ENCODE measurements at places on chromosomes 1 and 21.

GRCh38 chr21:37072988-37073416 lies at the start of the genes PIGP and TTC3:
TSS of gene PIGP (minus strand) at chr21:37073071. CDS start at chr21:37072515, 556 bp downstream.
TSS of gene TTC3 (plus strand) at chr21:37073254. CDS start at chr21:37087258, 14,004 bp downstream.
- DNase-seq = peak; percentile 75

DNA sequence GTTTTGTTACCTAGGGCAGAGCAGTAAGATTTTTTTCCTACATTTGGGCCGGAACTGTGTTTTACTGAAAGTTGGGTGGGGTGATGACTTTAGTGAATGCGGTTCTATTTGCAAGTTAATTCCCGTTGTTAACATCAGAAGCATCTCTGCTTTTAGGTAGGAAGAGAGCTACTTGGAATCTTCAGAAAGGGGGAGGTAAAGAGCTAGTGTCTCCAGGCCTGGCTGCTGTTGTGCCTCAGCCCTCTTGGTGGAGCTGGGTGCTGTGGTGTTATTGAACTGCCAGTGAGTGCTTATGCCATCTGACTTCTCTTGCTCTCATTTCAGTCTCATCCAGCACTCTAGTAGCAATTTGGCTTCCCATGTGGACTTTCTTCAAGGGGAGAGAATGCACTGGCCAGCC lies 3.4 kb downstream of the KDM4A start:
- DNase-seq = no peak

DNA sequence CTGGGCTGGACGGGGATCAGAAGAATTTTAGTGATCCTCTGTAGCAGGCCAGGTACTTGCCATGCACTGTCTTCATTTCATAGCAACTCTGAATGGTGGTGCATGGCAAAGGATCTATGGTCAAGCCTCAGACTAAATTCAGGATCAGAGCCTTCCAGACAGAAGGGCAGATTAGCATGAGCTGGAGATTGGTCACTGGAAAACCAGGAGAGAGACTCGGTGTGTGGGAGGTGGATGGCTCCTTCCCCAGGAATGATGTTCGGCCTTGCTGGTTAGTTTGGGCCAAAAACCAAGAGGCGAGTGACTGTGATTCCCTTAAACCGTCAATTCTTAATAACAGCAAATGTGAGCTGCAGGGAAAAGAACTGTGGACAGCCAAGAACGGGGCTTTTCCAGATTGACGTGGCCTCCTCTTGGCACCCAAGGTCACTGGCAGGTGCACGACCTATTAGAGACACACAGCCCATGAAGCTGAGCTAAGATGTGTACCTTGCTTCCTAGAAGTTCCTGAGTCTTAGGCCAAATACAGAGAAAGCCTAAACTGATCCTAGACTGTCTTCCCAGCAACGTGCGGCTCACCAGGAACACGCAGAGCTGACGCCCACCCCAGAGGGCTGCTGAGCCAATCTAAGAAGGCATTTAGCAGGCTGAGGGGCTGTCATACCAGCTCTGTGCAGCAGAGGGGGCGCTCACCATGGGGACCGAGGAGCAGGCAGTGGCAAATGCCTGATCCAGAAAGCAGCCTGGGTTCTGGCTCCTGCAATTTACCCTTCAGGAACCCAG lies 18.5 kb downstream of the ALDH4A1 start:
- no peak for DNase-seq

DNA sequence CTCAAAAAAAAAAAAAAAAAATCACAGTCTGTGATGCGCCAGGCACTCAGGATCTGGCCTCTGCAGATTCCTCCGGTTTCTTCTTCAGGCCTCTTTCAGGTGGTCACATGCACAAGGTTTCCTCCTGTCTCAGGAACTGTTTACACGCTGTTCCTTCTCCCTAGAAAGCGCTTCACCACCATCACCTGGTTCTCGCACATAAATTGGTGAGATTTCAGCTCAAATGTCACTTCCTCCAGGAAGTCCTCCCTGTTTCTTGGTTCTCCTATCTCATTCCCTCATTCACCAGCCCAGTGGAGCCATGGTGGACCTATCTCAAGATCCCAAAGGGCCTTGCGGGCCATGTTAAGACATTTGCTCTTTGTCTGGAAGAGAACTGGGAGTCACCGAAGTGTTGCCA lies 26.7 kb downstream of the HMGN2 start:
- no peak for DNase-seq

DNA sequence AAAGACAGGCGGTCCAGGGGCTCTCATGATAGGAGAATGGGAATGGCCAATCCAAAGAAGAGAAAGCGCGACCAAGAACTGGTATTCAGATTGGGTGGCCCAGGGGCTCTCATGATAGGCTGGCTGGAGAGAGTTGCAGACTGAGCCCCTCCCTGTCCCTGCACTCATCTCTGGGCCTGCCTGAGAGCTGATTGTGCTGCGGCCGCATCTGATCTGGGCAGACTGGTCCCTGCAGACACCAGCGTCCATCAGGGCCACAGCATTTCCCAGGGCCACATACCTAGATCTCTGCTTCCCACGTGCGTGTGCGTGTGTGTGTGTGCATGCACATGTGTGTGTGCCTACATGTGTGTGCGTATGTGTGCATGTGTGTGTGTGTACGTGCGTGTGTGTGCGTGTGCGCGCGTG lies 30.4 kb upstream of the MAN1C1 start:
- no peak for DNase-seq

- no peak for DNase-seq
Measured at GRCh38 chr1:107152395-107152794, 11.6 kb downstream of the NTNG1 start.

DNA sequence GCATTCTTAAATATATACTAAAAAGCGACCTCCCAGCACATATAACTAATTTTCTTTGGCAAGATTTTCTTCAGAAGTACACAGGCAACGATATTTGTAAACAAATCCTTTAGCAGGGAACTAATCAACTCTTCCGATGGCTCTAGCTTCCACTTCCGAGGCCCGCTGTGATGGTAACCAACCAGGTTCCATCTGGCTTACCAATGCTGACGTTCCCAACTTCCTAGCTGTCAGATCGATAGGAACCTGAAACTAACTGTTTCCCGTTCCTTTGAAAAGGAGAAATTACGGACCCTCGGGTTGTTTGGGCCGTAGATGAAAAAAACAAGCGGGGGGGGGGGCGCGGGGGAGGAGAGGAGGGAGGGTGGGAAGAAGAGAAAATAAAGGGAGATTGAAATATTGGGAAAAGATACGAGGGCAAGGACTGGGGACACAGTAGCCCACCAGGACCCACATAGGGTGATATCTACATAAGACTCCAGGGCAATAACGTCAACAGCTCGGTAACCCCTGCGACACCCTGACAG lies 513 bp downstream of the GTF2B start:
- no peak for DNase-seq

GRCh38 chr1:156368157-156368658 lies 803 bp upstream of the RHBG start:
- no peak for DNase-seq

- DNase-seq = no peak
Measured at GRCh38 chr1:230086151-230086550, 19.1 kb downstream of the GALNT2 start.

- no peak for DNase-seq
Measured at GRCh38 chr1:100051893-100052292, 80.8 kb downstream of the SASS6 start.

- no peak for DNase-seq
Measured at GRCh38 chr1:59485949-59486348, 189.1 kb downstream of the FGGY start.

DNA sequence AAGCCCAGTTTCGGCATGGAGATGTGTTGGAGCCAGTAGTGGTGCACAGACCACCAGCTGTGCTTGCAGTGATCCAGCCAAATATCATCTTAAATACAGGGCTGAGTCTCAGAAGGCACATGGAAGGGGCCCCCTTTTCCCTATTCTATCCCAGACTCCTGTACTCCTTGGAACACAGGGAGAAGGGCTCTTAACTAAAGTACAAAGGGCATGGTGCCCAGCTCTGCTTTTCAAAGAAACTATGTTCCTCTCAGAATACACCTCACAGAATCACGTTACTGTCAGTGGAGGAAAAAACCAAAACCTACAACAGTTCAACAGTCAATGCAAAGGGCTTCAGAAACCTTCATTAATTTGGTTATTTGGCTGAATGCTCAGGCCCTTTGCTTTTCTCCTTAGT lies 180.6 kb upstream of the C1orf105 start:
- DNase-seq = no peak

- no peak for DNase-seq
Measured at GRCh38 chr1:93000291-93000690, 39.0 kb upstream of the DIPK1A start.

DNA sequence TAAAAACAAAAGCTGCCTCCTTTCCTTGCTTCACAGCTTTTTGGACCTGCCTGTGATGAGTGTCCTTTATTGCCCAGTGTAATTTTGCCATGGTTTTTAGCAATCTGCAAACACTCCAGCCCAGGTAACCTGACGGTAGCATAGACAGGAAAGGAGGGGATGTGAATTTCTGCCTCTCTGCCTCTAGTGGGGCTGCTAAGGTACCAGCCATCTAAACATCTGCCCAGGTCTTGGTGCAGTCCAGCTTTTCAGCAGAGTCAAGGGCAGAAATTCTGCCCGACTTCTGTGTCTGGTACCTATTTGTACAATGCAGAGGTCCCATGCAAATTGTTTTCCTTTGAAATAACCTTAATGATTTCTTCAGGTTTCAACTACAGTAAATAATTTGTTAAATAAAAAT lies 371.4 kb downstream of the KIF26B start:
- no peak for DNase-seq

DNA sequence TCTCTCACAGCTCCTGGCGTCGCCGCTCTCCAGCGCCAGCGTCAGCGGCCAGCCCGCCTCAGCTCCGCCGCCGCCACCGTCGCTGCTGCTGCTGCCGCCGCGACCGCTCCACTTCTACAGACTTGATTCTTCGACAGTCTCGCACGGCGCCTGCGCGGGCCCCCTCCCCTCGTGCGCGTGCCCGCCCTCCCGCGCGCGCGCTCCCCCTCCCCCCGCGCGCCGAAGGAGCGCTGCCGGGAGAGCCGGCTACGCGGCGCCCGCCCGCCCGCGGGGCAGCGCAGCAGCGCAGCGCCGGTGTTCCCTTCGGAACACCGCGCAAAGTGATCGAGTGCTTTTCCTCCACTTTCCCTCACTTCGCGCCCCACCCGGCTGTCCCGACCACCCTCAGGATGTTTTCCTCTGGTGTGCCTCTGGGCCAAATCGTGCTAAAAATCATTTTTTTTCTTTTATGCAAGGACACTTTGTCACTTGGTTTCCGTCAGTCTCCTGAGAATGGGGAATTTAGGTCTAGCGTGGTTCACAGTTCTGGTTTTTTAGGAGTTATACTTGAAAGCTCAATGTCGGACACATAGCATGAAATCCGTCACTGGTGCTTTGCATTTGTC lies at the start of gene IRF2BP2:
TSS of gene IRF2BP2 (minus strand) at position 118 of the 605 bp plus-strand sequence. CDS start 684 bp downstream, outside the sequence.
- no peak for DNase-seq
